ENCODE measurements at places on chromosomes 7 and 10.

DNA sequence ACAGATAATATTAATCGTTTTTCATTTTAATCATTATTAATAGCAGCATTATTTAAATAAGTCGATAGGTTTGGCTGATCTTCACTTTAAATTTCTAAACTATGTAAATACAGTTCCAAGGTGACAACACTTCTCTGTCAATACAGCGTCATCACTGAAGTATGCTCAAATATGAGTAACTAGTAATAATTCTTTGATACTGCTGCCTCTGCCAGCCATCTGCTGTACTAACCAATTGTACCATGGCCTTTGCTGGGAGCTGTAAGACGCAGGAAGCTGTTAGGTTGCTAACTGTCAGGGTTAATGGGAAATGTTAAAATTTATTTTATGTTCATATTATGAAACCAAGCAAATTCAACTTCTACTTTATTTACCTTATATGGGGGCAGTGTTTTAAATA lies 1650.5 kb upstream of the LRRTM3 start:
- no peaks in the 10 kb centered on the region for H3K27me3 ChIP-seq
- H3K4me1 ChIP-seq, result no peaks in the 10 kb centered on the region
- DNase-seq, result no peak
- no peaks in the 10 kb centered on the region for H3K36me3 ChIP-seq
- H3K27ac ChIP-seq, result no peak overlapping the region

- DNase-seq, result no peak
- peaks cover 13% of the 10 kb centered on the region for H3K27me3 ChIP-seq
- no peaks in the 10 kb centered on the region for H3K36me3 ChIP-seq
Observed at GRCh38 chr7:93178213-93178612, 30.0 kb upstream of the SAMD9L start.

GRCh38 chr7:123397746-123398338 lies 136.6 kb downstream of the IQUB start:
- H3K4me1 ChIP-seq, result no peaks in the 10 kb centered on the region
- H3K27me3 ChIP-seq, result no peaks in the 10 kb centered on the region
- H3K4me3 ChIP-seq, result no peak overlapping the region
- H3K36me3 ChIP-seq, result no peaks in the 10 kb centered on the region
- no peak overlapping the region for H3K27ac ChIP-seq

DNA sequence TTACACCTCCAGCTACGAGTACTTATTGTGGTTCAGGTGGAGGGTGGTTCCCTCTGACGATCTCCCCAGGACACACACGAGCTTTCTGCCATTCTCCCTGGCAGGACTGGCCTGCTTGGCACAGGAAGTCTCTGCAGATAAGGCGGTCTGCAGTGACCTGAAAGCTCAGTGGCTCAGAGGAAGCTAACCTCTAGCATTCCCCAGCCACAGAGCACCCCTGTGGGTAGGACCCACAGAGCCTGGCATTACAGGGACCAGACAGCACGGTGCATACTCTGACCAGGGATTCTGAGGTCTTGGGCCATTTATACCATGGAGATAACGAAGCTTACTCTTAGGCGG lies 1.9 kb upstream of the GPR146 start:
- DNase-seq, result no peak
- peaks cover 27% of the 10 kb centered on the region for H3K4me1 ChIP-seq
- H3K27ac ChIP-seq, result no peak overlapping the region
- H3K4me3 ChIP-seq, result no peak overlapping the region

DNA sequence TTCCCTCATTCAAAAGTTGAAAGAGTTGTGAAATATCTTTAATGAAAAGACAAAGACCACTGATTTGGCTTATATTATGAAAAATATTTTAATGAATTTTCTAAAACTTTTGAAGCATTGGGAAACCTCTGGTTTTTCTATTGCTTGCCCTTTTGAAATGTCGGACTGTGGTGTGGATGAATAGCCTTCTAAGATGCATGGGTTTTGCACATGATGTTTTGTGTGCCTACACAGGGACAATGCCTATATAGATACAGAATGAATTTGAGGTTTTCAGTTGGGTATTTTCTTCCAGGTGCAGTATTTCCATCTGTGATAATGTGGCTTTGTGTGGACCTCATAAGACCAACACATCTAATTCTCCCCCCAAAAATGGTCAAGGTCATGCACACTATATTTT lies 1437.9 kb downstream of the REEP3 start:
- no peak overlapping the region for H3K27ac ChIP-seq
- H3K36me3 ChIP-seq, result no peaks in the 10 kb centered on the region
- DNase-seq, result no peak
- no peaks in the 10 kb centered on the region for H3K4me1 ChIP-seq
- no peaks in the 10 kb centered on the region for H3K27me3 ChIP-seq

- H3K27ac ChIP-seq, result no peak overlapping the region
- no peaks in the 10 kb centered on the region for H3K36me3 ChIP-seq
- no peaks in the 10 kb centered on the region for H3K4me1 ChIP-seq
- no peaks in the 10 kb centered on the region for H3K27me3 ChIP-seq
Observed at GRCh38 chr7:14271441-14271840, 282.0 kb upstream of the ETV1 start.

- H3K27me3 ChIP-seq, result no peaks in the 10 kb centered on the region
- H3K36me3 ChIP-seq, result no peaks in the 10 kb centered on the region
- no peak for DNase-seq
- H3K4me1 ChIP-seq, result no peaks in the 10 kb centered on the region
- no peak overlapping the region for H3K4me3 ChIP-seq
- no peak overlapping the region for H3K27ac ChIP-seq
Observed at GRCh38 chr7:41648501-41648900, 54.4 kb downstream of the INHBA start.

GRCh38 chr7:47570649-47571050 lies 11.3 kb downstream of the TNS3 start:
- H3K27me3 ChIP-seq, result no peaks in the 10 kb centered on the region
- H3K4me3 ChIP-seq, result no peak overlapping the region
- no peaks in the 10 kb centered on the region for H3K4me1 ChIP-seq
- H3K36me3 ChIP-seq, result no peaks in the 10 kb centered on the region
- H3K27ac ChIP-seq, result no peak overlapping the region

- no peak overlapping the region for H3K4me3 ChIP-seq
- no peaks in the 10 kb centered on the region for H3K36me3 ChIP-seq
- H3K27me3 ChIP-seq, result no peaks in the 10 kb centered on the region
Observed at GRCh38 chr10:42421812-42422211, 216.6 kb downstream of the ZNF33B start.

DNA sequence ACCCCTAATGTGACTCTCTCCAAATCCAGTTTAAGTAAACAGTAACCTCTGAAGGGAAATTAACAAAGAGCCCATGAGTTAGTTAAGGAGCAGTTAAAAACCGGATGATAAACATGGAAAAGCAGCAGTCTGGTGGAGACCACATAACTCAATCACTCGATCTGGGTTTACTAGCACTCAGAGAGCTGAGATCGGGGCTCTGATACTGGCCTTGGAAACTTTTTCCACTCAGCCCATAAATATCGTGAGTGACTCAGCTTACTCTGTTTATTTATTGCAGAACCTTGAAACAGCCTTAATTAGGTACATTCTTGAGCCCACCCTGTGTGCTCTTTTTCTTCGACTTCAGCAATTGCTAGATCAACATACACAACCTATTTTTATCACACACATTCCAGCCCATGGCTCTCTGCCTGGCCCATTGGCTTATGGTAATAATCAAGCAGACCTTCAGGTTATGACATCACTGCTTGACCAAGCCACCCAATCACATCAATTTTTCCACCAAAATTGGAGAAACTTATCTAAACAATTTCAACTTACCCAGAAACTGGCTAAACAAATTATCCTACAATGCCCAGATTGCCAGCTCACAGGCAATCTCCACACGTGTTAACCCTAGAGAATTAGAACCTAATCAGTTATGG lies 82.2 kb upstream of the GPR22 start:
- no peak for DNase-seq
- no peaks in the 10 kb centered on the region for H3K36me3 ChIP-seq
- H3K27me3 ChIP-seq, result no peaks in the 10 kb centered on the region
- H3K4me3 ChIP-seq, result no peak overlapping the region

DNA sequence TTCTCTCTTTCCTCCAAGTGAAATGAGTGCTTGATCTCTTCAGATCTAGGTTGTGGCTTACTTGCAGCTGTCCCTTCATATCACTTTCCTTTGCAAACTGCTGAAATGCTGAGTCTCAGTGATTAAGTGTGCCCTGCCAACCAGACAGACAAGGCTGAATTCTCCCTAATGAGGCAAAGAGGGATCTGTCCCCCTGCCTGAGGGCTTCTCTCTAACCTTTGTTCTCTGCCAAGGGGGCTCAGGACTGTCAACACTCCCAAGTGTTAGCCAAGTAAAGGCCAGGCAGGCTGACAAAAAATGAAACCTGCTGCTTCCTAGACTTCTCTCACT lies at the start of gene MSS51:
Gene MSS51, minus strand, starts transcription at position 24 of the 330 bp plus-strand sequence. CDS start 5,277 bp downstream, outside the sequence.
- H3K4me3 ChIP-seq, result no peak within 1 kb of the TSS
- H3K36me3 ChIP-seq, result peaks cover 15% of the 10 kb centered on the region
- no peak within 1 kb of the TSS for H3K27ac ChIP-seq
- H3K4me1 ChIP-seq, result no peaks in the 10 kb centered on the region
- H3K27me3 ChIP-seq, result no peaks in the 10 kb centered on the region

DNA sequence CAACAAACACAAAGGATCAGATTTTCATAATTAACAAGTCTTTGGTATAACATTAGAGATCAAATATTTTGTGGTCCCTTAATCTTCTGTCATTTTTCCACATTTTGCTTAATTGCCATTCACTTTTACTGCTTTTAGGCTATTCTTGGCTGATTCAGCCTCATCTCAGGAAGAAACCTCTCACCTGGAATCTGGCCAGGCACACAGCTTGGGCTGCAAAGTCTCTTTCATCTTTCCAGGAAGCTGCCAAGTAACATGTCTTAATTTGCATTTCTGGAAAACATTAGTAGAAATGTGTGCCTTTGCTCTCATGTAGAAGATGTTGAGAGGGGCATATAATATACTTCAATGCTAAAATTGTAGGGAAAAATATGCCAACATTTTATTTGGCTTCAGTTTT lies 174.2 kb upstream of the STEAP4 start:
- H3K27ac ChIP-seq, result no peak overlapping the region
- no peaks in the 10 kb centered on the region for H3K4me1 ChIP-seq
- no peaks in the 10 kb centered on the region for H3K36me3 ChIP-seq
- H3K4me3 ChIP-seq, result no peak overlapping the region
- no peak for DNase-seq
- no peaks in the 10 kb centered on the region for H3K27me3 ChIP-seq

- H3K36me3 ChIP-seq, result no peaks in the 10 kb centered on the region
- H3K4me3 ChIP-seq, result no peak overlapping the region
- no peaks in the 10 kb centered on the region for H3K27me3 ChIP-seq
- no peak overlapping the region for H3K27ac ChIP-seq
- DNase-seq, result no peak
Observed at GRCh38 chr7:65798111-65799075, 74.5 kb upstream of the VKORC1L1 start.

All from DND-41 (cell line).